ENCODE measurements at places on chromosomes 7 and 10.

GRCh38 chr10:100043344-100043743 is 33.6 kb upstream of the DNMBP start:
- DNase-seq = no peak

- no peak for DNase-seq
These were observed 795.3 kb upstream of the CELF2 start for GRCh38 chr10:10222304-10222841.

GRCh38 chr10:113030453-113030852 is 80.4 kb downstream of the TCF7L2 start:
- no peak for DNase-seq

DNA sequence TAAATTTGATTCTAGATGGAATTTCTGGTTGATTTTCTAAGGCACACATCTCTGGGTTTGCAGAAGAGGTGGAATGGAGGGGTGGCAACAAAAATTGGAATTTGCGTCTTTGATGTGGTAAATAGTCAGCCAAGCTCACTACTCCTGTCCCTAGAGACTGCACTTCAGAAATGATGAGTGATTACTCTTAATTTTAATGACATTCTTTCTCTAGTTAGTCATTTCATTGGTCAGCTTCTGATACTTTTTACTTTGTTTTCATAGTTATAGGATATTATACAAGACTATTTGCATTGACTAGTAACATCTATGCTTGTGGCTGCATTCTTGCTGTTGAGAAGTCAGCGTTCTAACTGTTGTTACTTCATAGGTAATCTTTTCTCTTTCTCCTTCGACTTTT is 658.3 kb downstream of the SUGCT start:
- DNase-seq = no peak

DNA sequence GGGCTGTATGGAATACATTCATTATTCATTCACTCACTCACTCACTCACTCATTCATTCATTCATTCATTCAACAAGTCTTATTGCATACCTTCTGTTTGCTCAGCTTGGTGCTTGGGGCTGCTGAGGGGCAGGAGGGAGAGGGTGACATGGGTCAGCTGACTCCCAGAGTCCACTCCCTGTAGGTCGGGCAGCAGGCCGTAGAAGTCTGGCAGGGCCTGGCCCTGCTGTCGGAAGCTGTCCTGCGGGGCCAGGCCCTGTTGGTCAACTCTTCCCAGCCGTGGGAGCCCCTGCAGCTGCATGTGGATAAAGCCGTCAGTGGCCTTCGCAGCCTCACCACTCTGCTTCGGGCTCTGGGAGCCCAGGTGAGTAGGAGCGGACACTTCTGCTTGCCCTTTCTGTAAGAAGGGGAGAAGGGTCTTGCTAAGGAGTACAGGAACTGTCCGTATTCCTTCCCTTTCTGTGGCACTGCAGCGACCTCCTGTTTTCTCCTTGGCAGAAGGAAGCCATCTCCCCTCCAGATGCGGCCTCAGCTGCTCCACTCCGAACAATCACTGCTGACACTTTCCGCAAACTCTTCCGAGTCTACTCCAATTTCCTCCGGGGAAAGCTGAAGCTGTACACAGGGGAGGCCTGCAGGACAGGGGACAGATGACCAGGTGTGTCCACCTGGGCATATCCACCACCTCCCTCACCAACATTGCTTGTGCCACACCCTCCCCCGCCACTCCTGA is 2.4 kb downstream of the EPO start:
- no peak for DNase-seq

DNA sequence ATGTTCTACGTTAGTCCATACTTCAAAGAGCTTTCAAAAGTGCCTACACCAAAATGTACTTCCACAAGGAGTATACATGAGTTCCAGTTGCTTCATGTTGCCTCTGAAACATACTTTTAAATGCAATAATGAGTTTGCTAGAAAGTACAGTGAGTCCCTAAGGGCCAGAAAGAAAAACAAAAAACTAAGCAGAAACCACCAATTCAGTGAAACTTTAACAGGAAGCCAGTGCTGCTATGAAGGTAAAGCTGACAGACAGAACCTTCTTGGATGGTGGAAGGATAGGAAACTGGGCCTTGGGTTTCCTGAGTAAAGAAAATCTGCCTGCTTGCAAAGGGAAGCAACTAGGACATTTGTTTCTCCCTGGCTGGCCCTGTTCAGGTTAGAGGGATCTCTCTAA is 104.2 kb downstream of the CTTNBP2 start:
- DNase-seq = no peak

- DNase-seq = no peak
These were observed 110.9 kb downstream of the COL13A1 start for GRCh38 chr10:69912589-69912988.

GRCh38 chr7:111408724-111409123 is 153.6 kb downstream of the IMMP2L start:
- DNase-seq = no peak

- DNase-seq = no peak
These were observed 73.6 kb downstream of the OTUD1 start for GRCh38 chr10:23512355-23513058.

GRCh38 chr7:41709621-41710020 is 6.7 kb upstream of the INHBA start:
- DNase-seq = no peak

DNA sequence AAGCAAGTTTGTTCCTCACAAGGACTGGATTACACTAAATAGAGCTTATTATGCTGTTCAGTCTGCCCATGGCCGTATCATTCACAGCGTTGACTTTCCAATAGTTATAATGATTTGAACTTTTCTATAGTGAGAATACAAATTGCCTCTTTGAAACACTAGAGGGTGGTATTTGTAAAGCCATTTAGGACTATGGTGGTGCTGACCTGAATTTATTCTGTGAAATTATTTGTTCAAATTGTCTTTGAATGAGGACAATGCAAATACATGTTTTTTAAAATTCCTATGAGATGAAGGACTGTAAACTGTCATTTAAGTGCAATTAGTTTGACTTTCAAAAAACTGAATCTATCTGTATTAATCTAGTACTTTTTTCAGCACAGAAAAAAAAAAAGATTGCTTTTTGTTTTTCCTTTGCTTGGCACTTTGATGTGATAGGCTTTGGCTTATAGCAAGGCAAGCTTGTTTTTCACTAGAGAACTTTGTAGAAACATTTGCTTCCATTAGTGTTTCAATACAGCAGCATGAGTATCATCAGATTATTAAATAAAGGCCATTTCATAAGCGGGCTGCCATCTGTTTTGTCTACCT is 122.7 kb upstream of the TMEM229A start:
- DNase-seq = no peak

DNA sequence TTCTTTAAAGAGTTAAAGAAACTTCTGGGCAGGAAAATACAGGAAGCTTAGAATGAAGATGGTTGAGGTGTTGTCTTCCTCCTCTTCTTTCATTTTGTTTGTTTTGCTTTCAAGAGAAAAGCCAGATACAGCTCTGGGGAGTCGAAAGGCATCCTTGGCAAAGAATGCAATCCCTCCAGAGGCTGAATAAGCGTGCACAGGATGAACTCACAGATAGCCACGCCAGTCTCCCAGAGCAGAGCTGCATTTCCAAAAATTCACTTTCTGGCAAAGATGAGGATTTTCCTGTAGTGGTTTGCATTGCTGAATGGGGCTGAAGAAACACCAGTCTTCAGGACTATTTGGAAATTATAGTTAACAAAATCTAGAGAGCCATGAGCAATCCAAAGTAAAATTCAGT is 336.4 kb downstream of the NRG3 start:
- DNase-seq = no peak

DNA sequence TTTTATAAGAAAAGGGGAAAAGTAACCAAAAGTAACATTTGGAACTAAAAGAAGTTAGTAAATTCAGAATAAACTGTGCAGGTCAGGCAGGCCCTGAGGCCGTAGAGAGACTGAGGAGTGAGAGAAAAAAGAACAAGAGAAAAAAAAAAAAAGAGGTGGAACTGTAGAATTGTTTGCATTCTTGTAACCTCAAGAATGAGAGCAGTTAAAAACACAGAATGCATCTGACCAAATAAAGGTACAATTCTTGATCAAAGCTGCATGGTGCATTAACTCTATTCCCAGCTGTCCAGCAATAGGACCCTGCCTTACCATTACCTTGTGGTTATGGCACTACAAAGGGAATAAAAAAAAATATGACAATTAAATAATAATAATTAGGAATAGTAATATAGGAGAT is 170.1 kb upstream of the SEMA3A start:
- no peak for DNase-seq

DNA sequence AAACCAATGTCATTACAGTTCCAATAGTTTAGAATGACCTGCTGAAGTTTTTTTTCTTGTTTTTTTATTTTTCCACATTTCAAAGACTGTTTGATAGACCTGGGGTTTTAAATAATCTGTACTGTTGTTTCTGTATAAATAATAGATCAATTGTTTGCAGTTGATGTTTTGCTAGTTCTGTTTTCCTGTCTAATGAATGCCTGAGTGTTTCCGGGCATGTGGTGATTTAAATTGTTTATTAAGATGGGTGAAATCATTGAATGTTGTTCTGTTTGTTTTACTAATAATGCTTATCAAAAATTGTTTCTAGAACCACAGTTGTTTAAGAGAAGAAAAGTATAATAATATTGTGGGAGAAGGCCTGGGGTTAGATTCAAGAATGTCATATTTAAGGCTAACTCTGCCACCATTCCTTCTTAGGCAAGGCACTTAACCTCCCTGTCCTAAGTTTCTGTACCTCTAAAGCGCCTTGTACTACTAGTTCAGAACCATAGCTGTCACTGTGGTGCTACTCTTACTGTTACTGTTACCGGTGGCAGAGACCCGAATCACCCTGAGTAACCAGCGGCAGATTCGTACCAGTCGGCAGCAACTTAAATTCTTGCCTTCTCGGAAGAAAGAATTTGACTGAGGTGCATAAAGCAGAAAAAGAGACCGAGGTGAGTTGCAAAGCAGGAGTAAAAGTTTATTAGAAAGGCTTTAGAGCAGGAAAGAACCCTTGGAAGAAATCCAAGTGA is 1014.1 kb downstream of the REEP3 start:
- no peak for DNase-seq

GRCh38 chr10:3342771-3343170 is 170.2 kb upstream of the PITRM1 start:
- DNase-seq = peak; percentile 46

DNA sequence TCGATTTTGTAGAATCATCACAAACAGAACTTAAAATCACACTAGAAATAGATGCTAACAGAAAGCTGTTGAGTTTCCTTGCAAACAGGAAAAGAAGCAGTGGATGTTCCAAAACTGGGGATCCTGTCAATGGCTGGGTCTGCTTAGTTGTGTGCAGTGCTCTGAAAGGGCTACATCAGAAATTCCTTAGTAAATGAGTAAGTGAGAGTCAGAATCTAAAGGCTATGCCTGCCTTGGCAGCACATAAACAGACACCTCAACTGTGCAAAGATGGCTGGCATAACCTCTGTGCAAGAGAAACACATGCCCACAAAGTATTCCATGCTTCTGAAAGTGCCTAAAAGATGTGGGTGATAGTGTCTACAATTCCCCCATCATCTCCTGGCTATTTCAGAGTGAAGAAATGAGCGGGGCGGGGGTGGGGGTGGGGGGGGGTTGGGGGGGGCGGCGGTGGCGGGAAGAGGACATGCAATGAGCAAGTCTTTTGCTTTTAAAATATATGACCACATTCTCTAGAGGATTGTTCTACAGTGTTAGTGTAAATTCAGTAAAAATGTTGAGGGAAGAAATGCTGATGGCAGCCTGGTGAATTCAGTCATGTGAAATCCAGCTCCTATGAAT is 138.1 kb upstream of the LAMB4 start:
- no peak for DNase-seq

DNA sequence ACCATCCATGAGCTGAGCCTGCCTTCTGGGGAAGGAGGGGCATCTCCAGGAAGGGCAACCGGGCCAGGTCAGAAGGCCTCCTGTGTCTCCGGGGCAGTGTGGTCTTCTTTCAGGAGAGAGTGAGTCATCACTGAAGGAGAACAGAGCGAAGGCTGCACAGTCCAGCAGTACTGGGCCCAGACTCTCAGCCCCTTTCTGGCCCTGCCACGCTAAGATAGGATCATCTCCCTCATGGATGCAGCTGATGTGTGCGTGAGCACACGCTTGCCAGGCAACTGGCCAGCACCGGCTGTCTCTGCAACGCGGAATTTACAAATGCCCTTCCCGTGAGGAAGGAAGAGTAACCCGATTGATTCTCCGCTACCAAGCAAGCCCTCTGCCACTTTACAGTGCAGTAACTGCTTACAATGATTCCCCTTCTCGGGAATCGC is 328.2 kb downstream of the TNS3 start:
- no peak for DNase-seq

- no peak for DNase-seq
These were observed 29.7 kb downstream of the AGAP3 start for GRCh38 chr7:151115836-151116418.

GRCh38 chr10:75712242-75712880 is 280.9 kb downstream of the LRMDA start:
- DNase-seq = no peak

DNA sequence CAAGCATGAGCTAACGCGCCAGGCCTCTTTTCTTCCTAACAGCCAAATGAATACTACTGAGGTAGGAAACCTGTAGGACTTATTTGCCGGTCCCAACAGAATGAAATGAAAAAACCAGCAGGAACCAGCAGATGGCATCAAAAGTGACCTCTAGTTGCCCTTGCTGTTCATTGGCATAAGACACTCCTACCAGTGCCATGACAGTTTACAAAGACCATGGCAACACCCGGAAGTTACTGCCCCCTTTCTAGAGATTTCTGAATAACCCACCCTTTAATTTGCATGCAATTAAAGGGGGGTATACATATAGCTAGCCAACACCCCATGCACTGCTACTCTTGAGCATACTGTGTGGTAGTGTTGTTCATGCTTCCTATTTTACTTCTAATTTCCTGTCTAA is 65.2 kb downstream of the ATE1 start:
- no peak for DNase-seq
